ENCODE measurements at places on chromosomes 3 and 15.

DNA sequence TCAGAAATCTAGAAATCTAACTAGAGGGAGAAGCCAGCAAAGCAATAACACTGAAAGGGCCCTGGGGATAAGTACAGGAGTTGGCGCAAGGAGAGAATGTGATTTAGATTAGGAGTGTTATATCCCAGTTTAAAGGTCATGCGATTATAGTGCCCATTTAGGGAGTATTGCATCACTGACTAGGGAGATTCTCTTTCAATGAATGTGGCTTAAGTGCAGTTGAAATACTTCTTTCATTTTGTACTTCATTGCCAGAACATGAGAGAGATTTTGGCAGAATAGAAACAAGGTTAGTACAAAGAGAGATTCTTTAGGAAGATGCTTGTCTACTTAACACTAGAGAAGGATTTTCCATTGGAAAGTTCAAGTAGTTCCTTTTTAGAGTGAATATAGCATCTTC is 13.9 kb downstream of the ROBO2 start:
- no peak for DNase-seq

GRCh38 chr3:138180375-138181029 is 5.8 kb upstream of the DBR1 start:
- no peak for DNase-seq

DNA sequence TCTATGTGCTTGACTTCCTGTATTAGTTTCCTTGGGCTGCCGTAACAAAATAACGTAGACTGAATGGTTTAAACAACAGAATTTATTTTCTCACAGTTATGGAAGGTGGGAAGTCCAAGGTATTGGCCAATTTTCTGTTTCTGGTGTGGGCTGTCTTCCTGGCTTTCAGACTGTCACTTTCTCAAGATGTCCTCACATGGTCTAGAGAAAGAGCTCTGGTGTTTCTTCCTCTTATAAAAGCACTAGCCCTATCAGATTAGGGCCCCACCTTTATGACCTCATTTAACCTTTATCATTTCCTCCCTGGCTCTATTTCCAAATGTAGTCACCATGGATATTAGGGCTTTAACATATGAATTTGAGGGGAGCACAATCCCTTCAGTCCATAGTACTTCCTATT is 54.6 kb downstream of the SPRED1 start:
- no peak for DNase-seq

- no peak for DNase-seq
Observed at GRCh38 chr15:42456531-42456930, 34.4 kb downstream of the ZNF106 start.

GRCh38 chr3:183454064-183454463 is 25.6 kb upstream of the MCF2L2 start:
- DNase-seq, result no peak

DNA sequence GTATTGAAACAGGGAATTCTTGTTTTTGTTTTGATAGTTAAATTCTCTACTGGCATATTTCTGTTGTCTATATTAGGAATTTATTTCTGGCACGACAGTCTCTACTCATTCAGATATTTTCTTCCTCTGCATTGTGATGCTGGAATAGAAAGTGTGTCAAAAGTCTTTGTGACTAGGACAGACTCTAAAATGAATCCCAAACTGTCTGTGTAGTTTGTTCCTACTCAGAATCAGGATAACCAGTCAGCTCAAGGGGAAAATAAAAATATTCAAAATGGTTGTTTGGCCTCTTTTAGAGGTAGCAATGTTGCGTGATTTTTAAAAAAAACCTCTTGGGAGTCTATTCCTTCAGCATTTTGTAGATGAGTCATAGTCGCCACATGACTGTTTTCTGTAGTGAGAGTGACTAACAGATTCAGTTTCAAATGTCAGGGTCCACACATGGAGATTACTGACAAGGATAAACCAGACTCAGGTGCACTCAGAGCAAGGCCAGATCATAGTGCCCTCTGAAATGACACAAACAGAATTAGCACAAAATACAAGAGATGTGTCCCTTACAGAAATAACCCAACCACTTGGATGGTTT is 13.1 kb downstream of the SLC7A14 start:
- DNase-seq, result no peak

GRCh38 chr15:86201313-86202008 is 121.8 kb downstream of the AGBL1 start:
- no peak for DNase-seq

DNA sequence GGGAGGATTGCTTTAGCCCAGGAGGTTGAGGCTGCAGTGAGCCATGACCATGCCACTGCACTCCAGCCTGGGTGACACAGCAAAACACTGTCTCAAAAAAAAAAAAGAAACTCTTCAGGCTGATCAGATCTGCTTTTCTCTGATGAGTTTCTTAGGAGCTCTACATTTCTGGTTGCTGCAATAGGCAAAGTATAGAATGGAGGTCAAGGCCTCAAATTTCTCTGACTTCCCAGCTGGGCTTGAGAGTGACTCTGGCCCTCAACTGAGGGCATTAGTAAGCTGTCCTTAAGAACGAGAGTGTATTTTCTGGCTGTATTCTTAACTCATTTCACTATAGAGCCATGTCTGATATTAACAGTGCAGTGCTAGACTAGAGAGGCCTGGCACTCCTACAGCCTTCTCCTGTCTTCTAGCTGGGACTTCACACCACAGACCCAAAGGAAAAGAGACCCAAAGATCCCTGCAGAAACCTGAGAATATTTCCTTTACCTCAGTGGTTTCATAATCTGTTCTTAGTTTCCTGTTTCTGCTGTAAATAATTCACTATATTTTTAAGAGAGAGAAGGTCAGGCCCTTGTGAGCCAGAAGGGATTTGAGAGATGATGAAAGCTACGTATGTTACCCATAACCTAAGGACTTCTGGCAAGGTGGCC is 2.0 kb upstream of the NR1I2 start:
- DNase-seq, result no peak

GRCh38 chr15:73081321-73081958 is 29.2 kb downstream of the NEO1 start:
- DNase-seq, result peak; percentile 58

DNA sequence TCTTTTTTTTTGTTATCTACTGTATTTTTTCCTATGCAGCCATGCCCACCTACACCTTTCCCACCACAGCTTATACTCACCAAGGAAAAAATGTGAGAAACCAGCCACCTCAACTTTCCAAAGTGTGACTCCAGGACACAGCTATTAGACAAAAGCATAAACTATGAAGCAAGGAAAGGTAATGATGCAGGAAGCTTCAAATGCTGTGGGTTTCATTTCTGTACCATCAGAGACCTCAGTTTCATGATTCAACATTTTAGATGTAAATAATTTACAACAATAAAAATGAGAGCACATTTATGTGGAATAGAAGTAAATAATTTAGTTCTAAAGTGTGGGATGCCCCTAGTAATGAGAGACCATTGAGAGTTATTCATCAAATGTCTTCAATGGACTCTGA is 115.1 kb downstream of the CDIN1 start:
- DNase-seq, result no peak

GRCh38 chr3:32018757-32019564 is 37.4 kb downstream of the ZNF860 start:
- DNase-seq, result peak; percentile 21

- DNase-seq, result peak; percentile 69
Observed at GRCh38 chr15:67066959-67067853, 1.8 kb downstream of the SMAD3 start.

GRCh38 chr3:164577667-164578210 is 500.6 kb downstream of the SI start:
- no peak for DNase-seq

- no peak for DNase-seq
Observed at GRCh38 chr15:81604713-81605112, 230.7 kb upstream of the TMC3 start.

DNA sequence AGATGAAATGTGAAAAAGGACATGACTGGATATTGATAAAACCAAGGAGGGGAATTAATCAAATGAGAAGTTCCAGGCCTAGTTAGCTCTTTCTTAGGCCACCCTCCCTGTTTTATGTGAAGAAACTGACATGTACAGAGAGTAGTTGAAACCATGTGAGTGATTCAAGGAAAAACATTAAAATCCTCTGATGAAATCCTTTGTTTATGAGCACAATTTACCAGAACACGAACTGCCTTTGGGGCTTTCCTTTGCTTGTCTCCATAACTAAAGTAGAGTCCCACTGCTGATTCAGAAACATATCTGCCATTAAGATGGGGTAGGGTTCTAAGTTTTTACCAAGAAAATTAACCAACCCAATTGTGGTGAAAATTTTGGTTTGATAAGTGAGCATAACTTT is 558.3 kb downstream of the NR2F2 start:
- no peak for DNase-seq

DNA sequence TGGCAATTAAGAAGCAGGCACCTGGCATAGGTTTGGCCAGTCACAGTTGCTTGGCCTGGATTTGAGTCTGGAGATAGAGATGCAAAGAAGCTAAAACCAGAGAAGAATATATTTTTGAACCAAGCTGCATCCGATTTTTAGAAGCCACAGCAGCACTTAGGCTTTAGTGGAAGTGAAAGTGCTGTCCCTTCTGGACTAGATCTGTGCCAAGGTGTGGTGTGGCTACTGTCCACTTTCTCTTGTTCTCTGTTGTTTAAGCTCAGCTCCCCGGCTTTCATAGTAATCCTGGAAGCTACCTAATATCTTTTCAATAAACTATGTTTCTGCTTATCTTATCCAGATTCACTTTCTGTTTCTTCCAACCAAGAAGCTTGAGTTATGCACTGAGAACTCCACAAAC is 183.4 kb upstream of the THRB start:
- no peak for DNase-seq

GRCh38 chr3:10198761-10199649 is 34.3 kb downstream of the IRAK2 start:
- no peak for DNase-seq

DNA sequence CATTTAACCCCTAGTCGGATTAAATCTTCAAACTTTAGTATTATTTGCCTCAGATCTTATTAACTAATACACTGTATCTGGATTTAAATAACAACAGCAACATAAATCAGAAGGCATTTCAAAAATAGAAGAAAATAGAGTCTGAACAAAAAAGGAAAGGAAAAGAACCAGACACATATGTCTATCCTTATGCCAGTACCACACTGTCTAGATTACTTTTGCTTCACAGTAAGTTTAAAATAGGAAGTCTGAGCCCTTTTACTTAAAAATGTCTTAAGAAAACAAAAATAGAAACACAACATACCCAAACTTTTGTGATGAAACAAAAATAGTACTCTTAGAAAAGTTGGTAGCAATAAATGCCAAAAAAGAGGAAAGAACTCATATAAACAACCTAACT is 1615.8 kb downstream of the SI start:
- DNase-seq, result no peak

DNA sequence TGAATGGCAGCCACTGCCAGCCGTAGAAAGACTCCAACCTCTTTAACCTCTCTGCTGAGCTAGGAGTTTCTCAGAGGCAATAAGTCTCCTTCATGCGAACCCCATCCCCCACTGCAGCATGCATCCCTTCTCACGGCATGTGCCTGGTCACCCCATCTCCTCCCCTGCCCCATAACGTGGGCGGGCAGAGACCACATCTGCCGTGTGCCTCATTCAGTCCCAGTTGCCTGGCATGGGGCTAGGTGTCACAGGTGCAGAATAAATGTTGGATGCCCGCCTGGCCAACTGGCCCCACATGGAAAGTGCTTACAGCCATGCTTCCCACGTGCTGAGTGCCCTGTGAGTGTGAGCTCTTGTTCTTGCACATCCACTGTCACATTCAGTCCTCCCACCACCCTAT is 43.5 kb upstream of the NTRK3 start:
- no peak for DNase-seq

GRCh38 chr3:144028798-144029411 is 57.3 kb downstream of the DIPK2A start:
- no peak for DNase-seq

GRCh38 chr3:80542456-80542855 is 774.7 kb upstream of the ROBO1 start:
- DNase-seq, result peak; percentile 12

DNA sequence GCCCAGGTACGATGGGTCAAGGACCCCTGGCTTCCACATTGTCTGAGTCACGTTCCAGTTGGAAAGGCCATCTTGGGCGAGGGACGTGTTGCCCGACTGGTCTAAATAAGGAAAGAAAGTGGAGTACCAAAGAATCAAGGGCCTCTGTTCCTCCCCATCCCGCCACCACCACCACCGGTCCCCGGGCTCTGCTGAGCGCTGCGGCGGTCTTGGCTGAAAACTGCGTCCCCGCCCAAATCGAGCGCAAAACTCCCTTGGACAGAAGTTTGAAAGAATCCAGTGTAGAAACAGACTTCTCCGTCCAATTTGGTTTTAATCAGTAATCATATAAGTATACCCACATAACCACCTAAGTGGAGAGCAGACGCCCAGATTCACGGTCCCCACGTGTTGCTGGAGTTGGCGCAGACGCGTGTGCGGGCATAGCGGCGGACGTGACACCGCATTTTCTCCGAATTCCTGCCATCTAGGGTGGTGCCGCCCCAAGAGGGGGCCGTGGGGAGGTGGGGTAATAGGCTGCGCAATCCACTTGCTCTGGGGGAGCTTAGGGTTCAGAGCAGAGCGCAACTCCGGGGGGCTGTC is 243.8 kb upstream of the TOPAZ1 start:
- DNase-seq, result no peak

DNA sequence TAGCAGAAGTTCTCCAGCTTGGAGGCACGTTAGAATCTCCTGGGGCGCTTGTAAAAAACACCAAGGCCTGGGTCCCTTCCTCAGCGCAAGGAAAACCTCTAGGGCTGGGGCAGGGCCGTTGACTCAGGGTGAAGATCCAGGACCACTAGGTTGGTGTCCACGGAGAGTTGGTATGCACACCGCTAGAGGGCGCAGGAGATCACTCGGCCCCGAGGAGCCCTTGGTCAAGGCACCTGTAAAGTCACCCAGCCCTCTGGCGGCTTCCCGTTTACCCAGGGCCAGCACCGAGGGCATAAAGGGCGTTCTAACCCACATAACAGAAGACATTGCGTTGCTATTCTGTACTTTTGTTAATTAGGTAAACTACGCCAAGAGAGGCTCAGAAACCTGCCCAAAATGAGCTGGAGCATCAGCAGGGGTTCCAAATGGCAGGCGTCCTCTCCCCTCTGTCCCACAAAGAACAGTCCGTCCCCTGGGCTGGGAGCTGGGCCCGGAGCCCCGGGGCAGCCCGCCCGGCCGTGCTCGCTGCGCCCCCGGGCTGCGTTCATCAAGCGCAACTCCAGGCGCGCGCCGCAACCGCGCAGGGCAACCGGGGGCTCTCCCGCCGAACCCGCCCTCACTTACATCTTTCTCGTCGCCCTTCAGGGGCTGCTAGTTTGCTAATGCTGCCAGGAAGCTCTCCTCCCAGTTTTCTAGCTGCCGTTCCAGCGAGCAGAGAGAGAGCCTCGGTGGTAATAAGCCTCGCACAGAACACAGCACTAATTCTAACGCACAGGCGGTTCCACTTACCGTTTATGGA is 332.1 kb downstream of the ARRDC4 start:
- peak; percentile 74 for DNase-seq

GRCh38 chr3:67349551-67350174 is 304.7 kb downstream of the SUCLG2 start:
- DNase-seq, result no peak

GRCh38 chr3:57961828-57962447 is 46.3 kb upstream of the FLNB start:
- no peak for DNase-seq

- DNase-seq, result no peak
Observed at GRCh38 chr3:13068269-13069010, 4.8 kb downstream of the IQSEC1 start.

GRCh38 chr3:141279077-141279967 is 47.7 kb downstream of the PXYLP1 start:
- DNase-seq, result peak; percentile 30

- no peak for DNase-seq
Observed at GRCh38 chr15:82081914-82082762, 36.3 kb upstream of the MEX3B start.

GRCh38 chr3:13655061-13655913 is 106.4 kb downstream of the FBLN2 start:
- DNase-seq, result peak; percentile 83

Measured in retina (tissue), 1 donor.